ENCODE measurements at places on chromosomes 2 and 18. TPM values are rescaled to one million over a fixed set of nuclear protein-coding genes. Genes with fewer than 3 reads are reported as not detected.

GRCh38 chr2:160493227-160494028 lies at the start of gene RBMS1:
TSS of gene RBMS1 (minus strand) at chr2:160493807. CDS start at chr2:160493363, 444 bp downstream.
- peak; percentile 88 for DNase-seq

- DNase-seq, result no peak
These were observed 202.9 kb downstream of the ARL4C start for GRCh38 chr2:234293973-234294372.

C2orf81 gene
- 1.1 TPM for total RNA-seq

- DNase-seq, result no peak
These were observed 61.9 kb upstream of the RND3 start for GRCh38 chr2:150549381-150549780.

GRCh38 chr2:166106431-166107015 lies 21.3 kb downstream of the SCN1A start:
- no peak for DNase-seq

- no peak for DNase-seq
These were observed 622.6 kb downstream of the LRP1B start for GRCh38 chr2:141508086-141508752.

DNA sequence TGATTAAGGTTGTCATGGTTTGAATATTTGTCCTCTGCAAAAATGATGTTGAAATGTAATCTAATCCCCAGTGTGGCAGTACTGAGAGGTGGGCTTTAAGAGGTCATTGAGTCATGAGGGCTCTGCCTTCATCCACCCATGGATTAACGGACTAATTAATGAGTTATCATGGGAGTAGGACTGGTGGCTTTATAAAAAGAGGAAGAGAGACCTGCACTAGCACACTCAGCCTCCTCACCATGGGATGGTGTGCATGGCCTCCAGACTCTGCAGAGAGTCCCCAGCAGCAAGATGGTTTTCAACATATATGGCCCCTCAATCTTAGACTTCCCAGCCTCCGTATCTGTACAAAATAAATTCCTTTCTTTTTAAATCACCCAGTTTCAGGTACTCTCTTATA lies 41.0 kb downstream of the DTNB start:
- DNase-seq, result no peak

MOGAT1 gene
- not detected for total RNA-seq

- DNase-seq, result no peak
These were observed 1.1 kb upstream of the EPC2 start for GRCh38 chr2:148643421-148643820.

ZNF396 gene
- 1.7 TPM for total RNA-seq

LOXHD1 gene
- total RNA-seq, result 0.31 TPM

DNA sequence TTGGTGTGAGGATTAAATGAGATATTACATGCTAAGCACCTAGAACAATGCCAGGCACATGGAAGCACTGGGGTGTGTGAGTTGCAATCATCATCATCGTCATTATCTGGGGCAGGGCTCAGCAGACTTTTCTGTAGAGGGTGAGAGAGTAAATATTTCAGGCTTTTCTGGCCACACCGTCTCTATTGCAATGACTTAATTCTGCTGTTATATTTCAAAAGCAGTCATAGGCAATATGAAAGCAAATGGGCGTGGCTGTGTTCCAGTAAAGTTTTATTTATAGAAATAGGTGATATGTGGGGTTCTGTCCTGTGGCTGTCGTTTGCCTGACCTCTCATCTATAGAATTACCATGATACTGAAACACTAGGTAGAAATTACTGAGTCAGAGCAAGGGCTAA lies 60.6 kb downstream of the IL1R2 start:
- no peak for DNase-seq

- no peak for DNase-seq
These were observed 69.1 kb downstream of the CWC22 start for GRCh38 chr2:179938026-179938425.

DNA sequence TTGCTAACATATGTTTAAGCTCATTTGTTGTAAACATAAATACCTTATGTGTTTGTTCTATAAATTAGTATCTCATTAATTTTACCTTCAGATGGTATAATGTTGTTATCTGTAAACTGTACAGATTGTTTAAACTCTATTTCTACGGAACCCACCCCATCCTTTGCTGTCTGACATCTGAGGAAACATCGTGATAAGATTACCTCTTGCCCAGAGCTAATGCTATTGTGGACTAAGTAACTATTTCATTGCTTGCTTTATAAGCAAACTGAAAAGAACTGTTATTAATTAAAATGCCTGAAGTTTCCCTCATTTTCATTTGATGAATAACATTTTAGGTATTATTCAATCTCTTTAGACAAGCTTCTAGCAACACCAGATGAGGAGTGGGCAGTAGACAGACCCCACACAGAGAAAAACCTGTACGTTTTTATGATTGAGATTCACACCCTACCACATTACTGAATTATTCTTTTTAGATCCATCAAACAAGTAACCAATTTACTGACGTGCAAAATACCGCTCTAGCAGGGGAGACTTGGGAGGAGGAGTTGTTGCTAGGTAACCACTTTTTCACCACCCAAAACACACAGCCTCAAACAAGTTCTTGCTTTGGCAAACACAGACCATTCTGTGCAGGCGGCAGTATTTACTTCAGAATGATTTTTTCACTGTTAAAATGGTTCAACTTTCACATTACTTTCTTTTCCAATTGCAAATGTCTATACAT lies 1.9 kb upstream of the SYT4 start:
- no peak for DNase-seq

GRCh38 chr2:160062292-160063005 lies at the start of gene PLA2R1:
TSS of gene PLA2R1 (minus strand) at chr2:160062615. CDS start at chr2:160062403, 212 bp downstream.
- DNase-seq, result peak; percentile 88

- DNase-seq, result peak; percentile 81
These were observed 13.7 kb downstream of the HES6 start for GRCh38 chr2:238225911-238226697.

PRKAG3 gene
- 0.14 TPM for total RNA-seq

DNA sequence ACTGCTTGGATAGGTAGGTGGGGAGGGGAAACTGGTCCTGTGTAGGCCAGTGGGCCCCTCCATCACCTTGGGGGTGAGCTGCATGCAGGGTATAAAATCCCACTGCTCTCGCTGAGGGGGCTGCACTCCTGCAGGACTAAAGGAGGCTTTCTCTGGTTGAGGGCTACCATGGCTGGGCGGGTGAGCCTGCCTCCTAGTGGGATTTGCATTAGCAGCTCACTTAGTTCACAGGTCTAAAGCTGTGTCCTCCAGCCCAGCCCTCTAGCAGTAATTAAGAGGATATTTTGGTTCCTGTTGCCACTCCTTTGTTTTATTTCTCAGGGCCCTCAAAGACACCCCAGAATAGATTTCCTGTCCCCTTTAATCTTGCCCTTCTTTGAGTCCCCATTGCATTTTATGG lies 24.6 kb downstream of the TMEM127 start:
- DNase-seq, result no peak

GRCh38 chr2:126307740-126308139 lies 348.2 kb upstream of the GYPC start:
- DNase-seq, result no peak

- no peak for DNase-seq
These were observed 370.7 kb downstream of the SLC4A3 start for GRCh38 chr2:219998107-219998506.

DNA sequence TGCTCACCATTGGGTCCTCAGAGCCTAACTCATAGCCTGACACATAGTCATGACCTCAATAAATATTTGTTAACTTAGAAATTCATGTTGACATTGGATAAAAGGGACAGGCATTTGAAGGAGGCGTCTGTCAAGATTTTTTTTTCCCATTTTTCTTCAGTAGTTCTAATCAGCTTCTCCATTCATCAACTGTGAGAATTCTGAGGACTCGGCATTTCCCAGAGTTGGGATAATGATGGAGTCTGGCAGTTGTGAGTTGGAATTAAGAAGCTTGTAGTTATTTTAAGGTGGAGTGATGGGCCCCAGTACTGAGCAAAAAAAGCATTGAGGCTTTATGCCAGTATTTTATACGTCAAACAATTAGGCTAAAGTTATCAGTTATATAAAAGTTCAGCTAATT lies 4.6 kb downstream of the SPATS2L start:
- no peak for DNase-seq

- no peak for DNase-seq
These were observed 68.4 kb downstream of the COPS7B start for GRCh38 chr2:231854616-231855125.

- no peak for DNase-seq
These were observed 60.4 kb downstream of the WDSUB1 start for GRCh38 chr2:159226059-159226461.

GRCh38 chr2:238339395-238339780 lies 19.1 kb downstream of the TRAF3IP1 start:
- no peak for DNase-seq

Data from right cardiac atrium (tissue), 5 donors.